ENCODE measurements at places on chromosomes 5 and 9.
A peak's percentile ranks its signal among the peaks of the same experiment; 100 is the strongest.

DNA sequence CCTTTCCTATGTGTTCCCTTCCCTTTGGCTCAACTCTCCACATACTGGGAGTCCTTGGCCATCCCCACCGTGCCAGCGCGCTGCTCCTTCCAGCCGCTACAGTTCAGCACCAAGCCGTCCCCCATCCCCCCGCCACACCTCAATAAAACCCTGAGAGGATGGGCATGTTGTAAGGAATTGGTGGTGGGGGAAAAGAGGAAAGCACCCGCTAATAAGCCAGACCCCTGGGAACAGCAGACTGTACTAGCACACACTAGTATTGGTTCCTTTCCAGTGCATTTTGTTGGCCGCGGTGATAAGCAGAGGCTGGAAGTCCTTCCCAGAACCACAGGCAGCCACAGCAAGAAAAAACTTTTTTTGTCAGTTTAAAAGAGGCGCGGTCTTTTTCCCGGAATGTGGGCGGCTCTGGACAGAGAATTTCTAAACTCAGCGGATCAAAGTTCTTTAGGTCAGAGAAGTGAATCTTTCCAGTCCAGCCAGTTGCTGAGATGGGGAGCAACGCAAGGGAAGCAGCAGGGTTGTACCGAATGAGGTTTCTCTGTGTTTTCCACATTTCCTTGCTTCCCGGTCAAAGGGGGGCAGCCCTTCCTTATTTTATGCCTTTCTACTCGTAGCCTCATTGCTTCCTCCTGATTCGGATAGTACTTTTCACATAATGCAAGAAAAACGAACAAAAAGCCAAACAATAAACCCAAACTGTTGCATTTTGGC, 2.1 kb downstream of the CHSY3 start:
- peak; percentile 53 for DNase-seq

DNA sequence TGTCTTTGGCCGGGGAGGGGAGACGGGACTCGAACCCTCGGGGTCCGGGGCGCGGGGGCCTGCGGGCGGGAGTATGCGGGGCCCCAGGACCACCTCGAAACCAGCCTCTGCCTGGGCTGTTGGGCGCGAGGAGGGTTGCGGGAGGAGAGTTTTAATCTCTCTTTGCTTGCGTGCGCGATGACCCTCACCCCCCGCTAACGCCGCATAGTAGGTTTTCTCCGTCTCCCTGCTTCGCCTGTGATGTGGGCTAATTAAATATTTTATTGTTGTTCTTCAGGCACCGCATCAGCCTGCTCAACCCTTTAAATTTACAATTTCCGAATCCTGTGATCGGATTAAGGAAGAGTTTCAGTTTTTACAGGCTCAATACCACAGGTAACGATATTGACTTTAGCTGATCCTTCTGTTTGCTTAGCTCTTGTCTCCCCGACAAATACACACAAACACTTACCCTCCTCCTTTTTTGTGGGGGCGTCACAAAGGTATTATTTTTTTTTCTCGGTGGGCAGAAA, 1.7 kb downstream of the TLE4 start:
- DNase-seq, result no peak

DNA sequence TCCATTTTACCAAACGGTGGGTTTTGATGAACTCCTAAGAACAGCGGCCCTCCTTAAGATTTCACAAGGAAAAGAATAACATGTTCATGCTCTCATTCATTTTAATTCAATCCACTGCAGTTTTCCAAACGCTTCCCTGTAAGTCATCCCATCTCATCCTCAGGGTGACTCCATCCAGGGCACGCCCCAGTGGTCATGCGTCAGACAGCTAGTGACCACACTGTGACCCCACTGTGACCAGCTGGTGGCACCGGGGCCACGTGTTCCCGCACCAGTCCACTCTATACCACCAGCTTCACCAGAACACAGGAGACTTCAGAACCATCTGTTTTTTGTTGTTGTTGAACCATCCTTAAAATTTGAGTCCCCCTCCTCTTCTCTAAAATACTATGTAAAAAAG, 14.3 kb downstream of the ATPSCKMT start:
- no peak for DNase-seq

GRCh38 chr9:3509926-3510325, 15.9 kb downstream of the RFX3 start:
- no peak for DNase-seq

GRCh38 chr5:87074934-87075541, 192.6 kb upstream of the RASA1 start:
- no peak for DNase-seq

DNA sequence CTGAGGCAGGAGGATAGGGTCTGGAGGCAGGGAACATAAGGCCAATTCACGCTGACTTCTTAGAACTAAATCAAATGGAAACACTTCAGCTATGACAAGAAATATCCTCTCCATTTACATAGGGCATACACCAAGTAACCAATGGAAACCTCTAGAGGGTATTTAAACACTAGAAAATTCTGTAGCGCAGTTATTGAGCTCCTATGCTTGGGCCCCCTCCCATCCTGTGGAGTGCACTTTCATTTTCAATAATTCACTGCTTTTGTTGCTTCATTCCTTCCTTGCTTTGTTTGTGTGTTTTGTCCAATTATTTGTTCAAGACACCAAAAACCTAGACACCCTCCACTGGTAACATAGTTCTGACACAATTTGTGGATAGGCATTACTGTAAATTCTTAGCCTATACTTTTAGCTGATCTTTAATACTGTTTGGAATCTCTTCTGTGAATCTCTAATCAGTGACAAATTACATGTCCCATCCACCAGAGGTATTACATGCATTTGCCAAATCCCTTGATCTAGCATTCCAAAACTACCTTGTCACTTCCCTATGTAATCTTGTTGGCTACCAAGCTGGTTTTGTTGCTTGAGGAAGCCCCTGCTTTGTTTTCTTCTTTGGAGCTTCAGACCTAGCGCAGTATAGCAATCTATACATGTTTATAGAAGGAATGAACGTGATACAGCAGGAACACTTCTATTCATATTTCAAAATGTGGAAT, 61.6 kb downstream of the ST8SIA4 start:
- DNase-seq, result peak; percentile 4

GRCh38 chr5:125176005-125176390, 429.6 kb upstream of the ZNF608 start:
- DNase-seq, result no peak

DNA sequence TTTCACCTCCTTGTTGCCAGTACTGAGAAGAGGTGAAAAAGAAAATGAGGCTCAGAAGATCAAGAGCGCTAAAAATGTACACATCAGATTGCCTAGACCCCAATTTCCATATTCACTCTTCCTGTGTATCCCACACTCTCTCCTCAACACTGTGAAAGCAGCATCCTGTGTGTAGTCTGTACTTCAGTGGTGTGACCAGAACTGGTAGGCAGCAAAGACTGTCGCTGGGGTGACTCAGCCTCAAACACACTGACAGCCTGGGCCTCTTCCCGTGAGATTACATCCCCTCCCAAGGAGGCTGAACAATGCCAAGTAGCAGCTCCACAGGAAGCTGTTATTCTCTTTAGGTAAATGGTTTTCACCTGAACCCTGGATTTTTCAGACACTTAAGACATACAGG, 135.5 kb downstream of the CCDC192 start:
- peak; percentile 38 for DNase-seq

DNA sequence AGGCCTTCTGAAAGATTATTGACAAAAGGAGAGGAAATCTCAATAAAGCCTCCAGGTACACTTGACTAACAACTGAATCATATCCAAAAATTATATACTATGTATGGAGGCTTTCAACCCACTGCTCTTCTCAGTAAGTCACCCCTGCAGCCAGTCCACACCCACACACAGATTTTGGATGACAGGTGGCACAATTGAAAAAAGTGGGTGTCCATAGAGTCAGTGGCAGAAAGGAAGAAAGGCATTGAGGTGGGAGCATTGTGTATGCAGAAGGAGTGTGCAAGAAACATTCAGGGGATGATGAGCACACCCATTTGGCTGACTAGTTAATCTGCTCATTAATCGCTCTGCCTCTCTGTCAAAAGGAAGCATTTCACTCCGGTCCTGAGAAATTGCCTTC, 150.6 kb upstream of the IL12B start:
- no peak for DNase-seq

GRCh38 chr5:132065351-132065937, 5.0 kb downstream of the IL3 start:
- DNase-seq, result peak; percentile 63

GRCh38 chr5:3049261-3049660, 297.8 kb upstream of the IRX2 start:
- no peak for DNase-seq

DNA sequence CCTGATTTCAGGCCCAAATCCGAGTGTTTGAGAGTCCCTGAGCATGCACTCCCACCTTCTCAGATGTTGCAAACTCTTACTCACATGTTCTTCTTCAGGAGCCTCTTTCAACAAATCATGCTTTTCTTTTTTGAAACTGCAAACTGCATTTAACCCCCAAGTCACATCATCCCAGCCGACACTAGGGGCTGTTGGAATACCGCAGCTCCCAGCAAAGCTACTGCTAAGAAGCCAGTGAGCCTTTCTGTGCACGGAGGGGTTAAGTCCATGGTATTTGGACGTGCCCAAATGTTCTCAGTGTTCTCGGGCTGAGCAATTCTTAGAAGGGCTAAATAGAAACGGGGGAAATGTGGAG, 282.9 kb downstream of the NFIB start:
- DNase-seq, result peak; percentile 75

GRCh38 chr5:84259283-84260045, 125.2 kb downstream of the EDIL3 start:
- no peak for DNase-seq

- no peak for DNase-seq
Measured at GRCh38 chr5:114839360-114839759, 330.3 kb downstream of the TRIM36 start.

GRCh38 chr9:124012368-124013301, 1.1 kb downstream of the LHX2 start:
- DNase-seq, result no peak

DNA sequence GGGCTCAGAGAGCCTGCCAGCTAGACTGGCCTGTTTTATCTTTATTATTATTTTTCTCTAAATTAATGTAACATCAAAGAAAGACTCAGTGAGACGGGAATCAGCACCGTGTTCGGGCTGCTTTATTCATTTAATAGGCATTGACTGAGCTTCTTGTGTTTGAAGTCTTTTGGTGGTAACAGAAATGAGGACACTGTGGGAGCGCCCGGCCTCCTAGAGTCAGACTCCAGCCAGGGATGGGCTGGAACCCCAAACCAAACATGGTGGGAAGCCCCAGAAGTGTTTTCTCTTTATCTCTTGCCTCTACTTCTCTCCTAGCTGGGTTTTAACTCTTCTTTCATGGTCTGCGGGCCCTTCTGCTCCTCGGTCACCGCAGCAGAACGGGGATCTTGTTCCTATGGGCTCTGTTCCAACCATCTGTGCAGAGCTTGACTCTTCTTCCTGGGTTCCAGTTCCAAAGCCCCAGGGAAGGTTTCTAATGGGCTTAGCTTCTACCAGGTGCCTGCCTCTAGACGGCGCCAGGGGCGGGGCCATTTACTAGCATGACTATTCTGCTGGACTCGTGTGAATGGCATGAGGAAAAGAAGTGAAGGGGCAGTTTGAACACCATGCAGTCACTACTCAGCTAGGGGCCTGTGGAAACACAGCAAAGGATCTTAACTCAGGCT, 123.8 kb downstream of the FGF18 start:
- no peak for DNase-seq

DNA sequence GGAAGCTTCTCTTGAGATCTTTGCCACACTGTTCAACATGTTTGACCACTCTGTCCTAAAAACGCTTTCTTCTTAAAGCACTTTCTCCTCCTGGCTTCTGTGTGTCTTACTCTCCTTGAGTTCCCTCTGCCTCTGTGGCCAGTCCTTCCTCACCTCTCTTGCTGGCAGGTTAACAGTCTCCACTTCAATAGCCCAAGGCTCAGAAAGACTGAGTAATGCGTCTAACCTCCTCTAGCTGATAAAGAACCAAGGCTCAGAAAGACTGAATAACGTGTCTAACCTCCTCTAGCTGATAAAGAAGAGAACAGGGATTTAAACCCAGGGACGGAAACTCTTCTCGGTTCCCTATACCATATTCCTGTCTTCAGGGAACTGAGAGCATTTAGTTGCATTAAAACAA, 205.2 kb downstream of the AOPEP start:
- DNase-seq, result no peak

DNA sequence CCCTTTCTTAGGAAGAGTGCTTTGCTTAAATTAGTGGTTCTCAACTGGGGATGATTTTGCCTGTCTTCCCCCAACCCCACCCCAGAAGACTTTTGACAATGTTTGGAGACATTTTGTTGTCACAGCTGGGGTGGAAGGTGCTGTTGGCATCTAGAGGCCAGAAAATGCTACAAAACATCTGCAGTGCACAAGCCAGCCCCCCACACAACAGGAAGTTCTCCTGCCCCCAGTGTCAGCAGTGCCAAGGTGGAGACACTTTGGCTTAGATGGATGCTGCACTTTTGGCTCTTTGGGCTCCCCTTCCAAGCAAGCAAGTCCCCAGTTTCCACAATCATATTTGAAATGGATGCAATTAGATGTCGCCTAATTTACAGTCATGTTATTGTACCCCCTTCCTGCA, 2.7 kb downstream of the HEMGN start:
- DNase-seq, result no peak

GRCh38 chr5:110045158-110045557, 355.4 kb downstream of the MAN2A1 start:
- DNase-seq, result peak; percentile 23

- peak; percentile 45 for DNase-seq
Measured at GRCh38 chr9:36064448-36065037, 27.8 kb downstream of the RECK start.

DNA sequence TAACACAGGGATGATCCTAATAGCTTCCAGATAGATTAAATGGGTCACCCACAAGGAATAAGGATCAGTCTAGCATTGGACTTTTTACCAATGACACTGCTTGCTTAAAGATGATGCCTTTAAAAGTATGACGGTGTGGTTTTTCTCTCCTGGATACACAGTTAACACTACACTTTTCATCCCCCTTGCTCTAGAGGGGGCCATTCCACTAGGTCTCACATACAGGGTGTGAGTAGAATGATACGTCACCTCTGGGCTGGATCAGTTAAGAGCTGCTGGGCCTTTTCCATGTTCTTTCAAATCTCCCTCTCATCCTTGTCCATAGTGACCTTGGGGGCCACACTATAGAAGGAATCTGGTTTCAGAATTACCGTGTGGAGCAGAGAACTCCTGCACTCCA, 140.6 kb downstream of the FSTL4 start:
- no peak for DNase-seq

DNA sequence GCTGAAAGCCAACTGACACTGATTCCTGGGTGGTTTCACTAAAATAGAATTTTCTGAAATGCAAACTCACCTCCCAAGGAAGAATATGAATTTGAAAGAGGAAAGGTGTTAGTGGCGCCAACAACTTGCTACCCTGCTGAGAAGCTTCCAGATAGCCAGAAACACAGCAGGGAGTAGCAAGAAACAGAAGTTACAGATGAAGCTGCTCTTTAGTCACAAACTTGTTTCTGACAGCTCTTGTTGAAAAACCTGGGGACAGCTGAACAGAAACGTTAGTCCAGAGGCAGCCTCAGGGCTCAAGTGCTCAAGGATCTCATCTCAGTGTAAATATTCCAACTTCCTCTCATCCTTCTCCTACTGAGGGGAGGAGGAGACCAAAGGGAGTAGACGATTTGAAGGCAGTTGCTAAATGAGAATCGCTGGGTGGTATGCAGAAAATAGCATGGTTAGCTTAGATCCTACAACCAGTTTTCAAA, 184.1 kb downstream of the PDE4D start:
- DNase-seq, result no peak
